SK-MEL-5 (cell line): ENCODE measurements at places on chromosomes 7 and 10. TPM values are rescaled to one million over a fixed set of nuclear protein-coding genes. Genes with fewer than 3 reads are reported as not detected.
A peak's percentile ranks its signal among the peaks of the same experiment; 100 is the strongest.

Gene TRIM50
- total RNA-seq, result not detected in 2 replicates

DNA sequence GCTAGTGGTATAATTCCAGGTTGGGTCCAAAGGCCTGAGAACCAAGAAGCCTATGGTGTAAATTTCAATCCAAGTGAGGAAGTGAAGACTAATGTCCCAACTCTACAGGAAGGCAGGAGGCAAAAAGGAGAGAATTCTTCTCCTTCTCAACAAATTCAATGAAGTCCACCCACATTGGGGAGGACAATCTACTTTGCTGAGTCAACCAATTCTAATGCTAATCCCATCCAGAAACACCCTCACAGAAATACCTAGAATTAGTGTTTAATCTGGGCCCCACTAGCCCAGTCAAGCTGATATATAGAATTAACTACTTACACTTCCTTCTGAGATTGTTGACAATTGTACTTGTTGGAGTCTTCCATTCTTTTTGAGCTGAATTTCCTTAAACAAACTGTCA lies 413.2 kb upstream of the PHF14 start:
- DNase-seq, result no peak

- DNase-seq, result no peak
Observed at GRCh38 chr10:112839928-112840654, 110.0 kb upstream of the TCF7L2 start.

Gene ITGA8
- not detected in 2 replicates for total RNA-seq

DNA sequence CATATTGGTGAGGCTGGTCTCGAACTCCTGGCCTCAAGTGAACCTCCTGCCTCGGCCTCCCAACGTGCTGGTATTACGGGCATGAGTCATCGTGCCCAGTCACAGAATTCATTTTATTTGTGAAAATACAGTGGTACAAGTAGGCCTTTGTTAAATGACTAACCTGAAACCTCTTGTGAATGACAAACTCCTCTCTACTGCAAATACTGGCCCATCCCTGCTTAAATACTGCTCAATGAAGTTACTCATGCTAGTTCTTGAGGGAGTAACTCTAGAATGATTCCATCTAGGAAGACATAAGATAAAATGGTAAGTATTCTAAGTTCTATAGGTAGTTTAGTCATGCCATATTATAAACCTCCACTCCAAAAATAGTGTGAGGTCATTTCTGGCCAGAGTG lies 80.7 kb downstream of the UBE2H start:
- peak; percentile 23 for DNase-seq

DNA sequence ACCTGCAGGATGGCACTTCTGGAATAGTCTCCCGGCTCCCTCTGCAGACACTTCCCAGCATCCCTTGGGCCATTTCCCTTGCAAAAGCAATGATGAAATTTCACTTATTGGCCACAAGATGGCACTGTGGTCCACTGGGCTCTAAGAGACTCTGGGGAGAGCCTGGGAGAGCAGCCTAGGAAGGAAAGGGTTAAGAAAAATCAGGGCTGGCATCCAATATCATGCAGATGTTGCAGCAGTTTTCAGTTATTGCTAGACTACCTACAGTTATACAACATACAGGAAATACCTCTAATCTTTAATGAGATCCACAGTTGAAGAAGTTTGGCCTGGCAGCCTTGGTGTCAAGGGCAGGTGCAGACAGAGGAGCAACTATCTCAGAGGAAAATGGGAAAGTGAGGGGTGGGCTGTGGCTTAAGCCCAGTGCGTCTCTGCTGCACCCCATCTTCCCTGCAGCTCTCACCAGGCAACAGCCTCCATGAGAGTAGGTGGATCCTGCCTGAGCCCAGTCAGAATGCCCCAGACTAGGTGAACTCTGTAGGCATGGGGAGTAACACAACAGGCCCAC lies 100.2 kb upstream of the PRSS58 start:
- peak; percentile 92 for DNase-seq

Gene GPR22
- total RNA-seq, result not detected in 2 replicates
